ENCODE measurements at places on chromosomes 6 and 20.

GRCh38 chr6:41216616-41217015 lies 11.5 kb upstream of the TREML4 start:
- DNase-seq, result no peak

GRCh38 chr20:46951840-46952497 lies 57.3 kb downstream of the EYA2 start:
- DNase-seq, result no peak

- no peak for DNase-seq
These were observed 598 bp downstream of the HLA-B start for GRCh38 chr6:31356216-31356945.

- DNase-seq, result no peak
These were observed 793 bp upstream of the TRIM40 start for GRCh38 chr6:30135147-30135546.

GRCh38 chr20:3156811-3157619 lies 2.6 kb downstream of the FASTKD5 start:
- DNase-seq, result no peak

- peak; percentile 47 for DNase-seq
These were observed 86.4 kb upstream of the CLDN20 start for GRCh38 chr6:155177363-155177961.
